Activated CD8-positive, alpha-beta memory T cell treated with anti-CD3 and anti-CD28 coated beads for 48 hours (primary cell): ENCODE measurements at places on chromosomes 1 and 21.

- DNase-seq: no peak
Measured at GRCh38 chr21:42406201-42406621, 2.5 kb downstream of the UBASH3A start.

GRCh38 chr1:41853907-41854306 is 64.8 kb downstream of the HIVEP3 start:
- no peak for DNase-seq

DNA sequence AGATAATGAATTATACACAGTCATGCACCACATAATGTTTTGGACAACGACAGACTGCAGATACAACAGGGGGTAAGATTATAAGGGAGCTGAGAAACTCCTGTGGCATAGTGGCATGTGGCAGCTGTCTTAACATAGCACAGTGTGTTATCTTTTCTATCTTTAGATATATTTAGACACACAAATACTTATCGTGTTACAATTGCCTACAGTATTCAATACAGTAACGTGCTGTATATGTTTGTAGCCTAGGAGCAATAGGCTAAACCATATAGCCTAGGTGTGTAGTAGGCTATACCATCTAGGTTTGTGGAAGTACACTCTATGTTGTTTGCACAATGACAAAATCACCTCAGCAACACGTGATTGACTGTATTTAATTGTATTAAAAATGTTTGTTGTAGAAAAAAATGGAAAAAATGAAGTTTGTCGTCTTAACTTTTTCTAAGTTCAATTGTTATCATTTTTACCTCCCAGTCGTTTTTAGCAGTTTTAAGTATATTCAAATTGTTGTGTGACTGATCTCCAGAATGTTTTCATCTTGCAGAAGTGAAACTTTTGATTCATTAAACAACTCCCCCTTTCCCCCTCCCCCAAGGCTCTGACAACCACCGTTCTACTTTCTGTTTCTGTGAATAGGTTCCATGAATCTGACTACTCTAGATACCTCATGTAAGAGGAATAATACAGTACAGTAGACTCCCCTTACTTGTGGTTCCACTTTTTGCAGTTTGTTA is 351.0 kb upstream of the B3GALT2 start:
- DNase-seq: no peak

GRCh38 chr1:109444346-109444745 is 18.1 kb upstream of the PSMA5 start:
- no peak for DNase-seq

DNA sequence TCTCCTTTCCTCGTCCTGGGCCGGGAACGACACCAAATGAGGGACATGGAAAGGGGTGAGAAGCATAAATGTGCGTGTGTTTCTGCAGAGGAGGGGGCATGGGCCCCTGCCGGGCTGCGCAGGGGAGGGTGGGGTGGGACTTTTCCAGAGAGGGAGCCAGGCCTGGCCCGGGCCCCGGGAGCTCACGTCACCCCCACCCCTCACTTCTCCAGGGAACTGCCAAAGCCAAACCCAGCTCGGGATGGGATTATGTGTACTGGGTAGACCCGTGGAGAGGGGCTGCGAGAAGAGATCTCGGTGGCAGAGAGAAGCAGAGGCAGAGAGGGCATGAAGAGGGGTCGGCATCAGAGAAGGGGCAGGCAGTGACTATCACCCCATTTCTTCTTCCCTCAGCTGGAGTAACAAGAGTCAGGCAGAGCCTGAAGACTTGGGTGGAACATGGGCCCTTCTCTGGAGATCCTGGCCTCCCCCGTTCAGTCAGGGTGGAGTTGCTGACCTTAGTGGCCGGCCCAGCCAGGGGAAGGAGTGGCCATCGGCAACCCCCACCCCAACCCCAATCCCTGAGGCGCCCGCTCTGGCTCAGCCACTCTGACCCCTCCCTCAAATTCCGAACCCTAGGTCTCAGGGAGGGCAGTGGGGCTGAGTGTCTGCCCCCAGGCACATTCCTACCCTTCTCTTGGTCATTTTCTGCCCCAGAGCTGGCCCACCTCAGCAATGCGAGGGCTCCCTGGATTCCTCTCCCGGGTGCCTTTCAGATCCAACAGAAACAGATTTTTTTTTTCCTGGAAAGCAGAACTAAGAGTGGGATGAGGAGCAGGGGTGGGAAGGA is 1.2 kb downstream of the ADAMTSL4 start:
- DNase-seq: no peak

DNA sequence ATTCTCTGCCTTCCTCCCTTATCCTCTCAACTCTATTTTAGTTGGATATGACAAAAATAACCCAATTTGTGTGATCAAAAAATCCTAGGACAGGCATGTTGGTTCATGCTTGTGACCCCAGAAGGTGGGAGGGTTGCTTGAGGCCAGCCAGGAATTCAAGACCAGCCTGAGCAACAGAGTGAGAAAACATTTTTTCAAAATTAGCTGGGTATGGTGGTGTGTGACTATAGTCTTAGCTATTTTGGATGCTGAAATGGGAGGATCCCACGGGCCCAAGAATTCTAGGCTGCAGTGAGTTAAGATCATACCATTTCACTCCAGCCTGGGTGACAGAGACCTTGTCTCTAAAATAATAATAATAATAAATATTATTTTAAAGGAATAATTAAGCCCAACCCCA is 1383.1 kb upstream of the ADGRL2 start:
- DNase-seq: no peak

DNA sequence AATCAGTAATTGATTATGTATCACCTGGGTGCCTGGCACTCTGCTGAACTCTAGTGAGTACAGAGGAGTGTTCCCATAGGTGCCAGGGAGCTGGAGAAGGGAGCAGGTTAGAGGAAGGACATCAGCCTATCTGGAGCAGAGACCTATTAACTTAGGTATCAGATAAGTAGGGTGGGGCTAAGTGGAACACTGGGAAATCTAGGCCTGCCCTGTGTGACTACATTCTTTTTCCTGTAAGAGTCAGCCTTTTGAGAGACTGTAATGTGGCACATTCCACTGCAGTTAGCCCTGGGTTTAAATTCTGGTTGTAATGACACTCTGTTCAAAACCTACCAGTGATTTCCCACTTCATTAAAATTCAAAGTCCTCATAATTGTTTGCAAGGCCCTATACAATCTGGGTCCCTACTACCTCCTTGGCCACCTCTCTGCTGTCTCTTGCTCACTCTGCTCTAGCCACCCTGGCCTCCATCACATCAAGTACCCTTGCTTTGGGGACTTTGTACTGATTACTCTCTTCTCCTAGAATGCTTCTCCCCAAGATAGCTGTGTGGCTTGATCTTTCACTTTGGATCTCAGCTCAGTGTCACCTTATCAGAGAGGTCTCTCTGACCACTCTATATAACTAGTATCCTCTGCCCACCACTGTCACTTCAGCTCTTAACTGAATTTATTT is 12.9 kb downstream of the STX12 start:
- DNase-seq: no peak

GRCh38 chr21:17693801-17694200 is 81.1 kb upstream of the BTG3 start:
- no peak for DNase-seq

GRCh38 chr1:1777583-1777899 is 729 bp downstream of the NADK start:
- no peak for DNase-seq

- DNase-seq: no peak
Measured at GRCh38 chr1:8193840-8194406, 124.0 kb upstream of the SLC45A1 start.

- no peak for DNase-seq
Measured at GRCh38 chr1:180964056-180964455, 51.4 kb downstream of the KIAA1614 start.
